CD8-positive, alpha-beta memory T cell (primary cell): ENCODE measurements at places on chromosomes 6 and 20. TPM values are rescaled to one million over a fixed set of nuclear protein-coding genes. Genes with fewer than 3 reads are reported as not detected.
A peak's percentile ranks its signal among the peaks of the same experiment; 100 is the strongest.

DNA sequence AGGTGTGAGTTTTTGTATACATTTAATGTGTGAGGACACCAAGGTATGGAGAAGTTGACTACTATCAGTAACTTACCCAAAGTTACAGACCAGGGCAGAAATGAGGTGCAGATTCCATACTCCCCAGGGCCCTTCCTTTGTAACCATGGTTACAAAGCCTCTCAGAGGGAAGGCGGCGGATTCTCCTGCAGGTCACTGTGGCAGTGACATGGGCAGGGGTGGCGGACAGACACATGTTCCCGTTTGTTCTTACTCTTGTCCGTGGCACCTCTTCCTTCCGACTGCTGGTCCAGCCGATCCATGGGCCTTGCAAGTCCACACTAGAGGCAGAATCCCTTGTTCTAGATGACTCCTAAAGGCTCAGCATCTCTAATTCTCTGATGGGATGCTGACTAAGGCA, 43.0 kb downstream of the PDYN start:
- no peaks in the 10 kb centered on the region for H3K4me1 ChIP-seq
- no peak overlapping the region for H3K4me3 ChIP-seq
- no peak for DNase-seq
- H3K36me3 ChIP-seq: no peaks in the 10 kb centered on the region

- H3K27me3 ChIP-seq: no peaks in the 10 kb centered on the region
- no peak for DNase-seq
- H3K36me3 ChIP-seq: no peaks in the 10 kb centered on the region
- peak overlapping the region; percentile 73 for H3K4me3 ChIP-seq
Measured at GRCh38 chr6:2763876-2764540, 1.2 kb upstream of the WRNIP1 start.

CYP24A1 gene
- 0.37 TPM for total RNA-seq

- H3K27me3 ChIP-seq: no peaks in the 10 kb centered on the region
- no peak for DNase-seq
- no peaks in the 10 kb centered on the region for H3K4me1 ChIP-seq
- peaks cover 11% of the 10 kb centered on the region for H3K36me3 ChIP-seq
Measured at GRCh38 chr6:125287718-125288117, 14.0 kb downstream of the HDDC2 start.

DNA sequence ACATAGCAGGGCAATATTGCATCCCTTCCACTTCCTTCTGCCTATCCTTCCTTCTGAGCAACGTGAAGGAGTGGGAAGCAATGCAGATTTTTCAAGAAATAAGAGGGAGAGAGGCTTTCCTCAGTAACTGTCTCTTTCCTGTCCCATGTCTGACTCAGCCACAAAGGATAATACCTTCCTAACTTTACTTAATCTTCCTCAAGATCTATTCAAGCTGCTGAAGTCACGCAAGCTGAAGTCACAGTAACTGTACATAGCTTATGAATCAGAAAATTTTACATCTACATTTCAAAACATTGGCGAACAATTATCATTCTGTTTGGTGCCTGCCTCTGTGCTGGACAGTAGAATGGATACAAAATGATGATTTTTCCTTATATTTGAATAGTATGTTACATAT, 86.4 kb upstream of the POU3F2 start:
- H3K36me3 ChIP-seq: no peaks in the 10 kb centered on the region
- H3K4me1 ChIP-seq: no peaks in the 10 kb centered on the region
- H3K27me3 ChIP-seq: no peaks in the 10 kb centered on the region
- DNase-seq: no peak
- no peak overlapping the region for H3K27ac ChIP-seq
- no peak overlapping the region for H3K4me3 ChIP-seq

GRCh38 chr6:2817903-2818443, 23.7 kb downstream of the SERPINB1 start:
- H3K36me3 ChIP-seq: no peaks in the 10 kb centered on the region
- H3K27ac ChIP-seq: no peak overlapping the region
- no peak overlapping the region for H3K4me3 ChIP-seq
- no peaks in the 10 kb centered on the region for H3K27me3 ChIP-seq
- no peak for DNase-seq

DNA sequence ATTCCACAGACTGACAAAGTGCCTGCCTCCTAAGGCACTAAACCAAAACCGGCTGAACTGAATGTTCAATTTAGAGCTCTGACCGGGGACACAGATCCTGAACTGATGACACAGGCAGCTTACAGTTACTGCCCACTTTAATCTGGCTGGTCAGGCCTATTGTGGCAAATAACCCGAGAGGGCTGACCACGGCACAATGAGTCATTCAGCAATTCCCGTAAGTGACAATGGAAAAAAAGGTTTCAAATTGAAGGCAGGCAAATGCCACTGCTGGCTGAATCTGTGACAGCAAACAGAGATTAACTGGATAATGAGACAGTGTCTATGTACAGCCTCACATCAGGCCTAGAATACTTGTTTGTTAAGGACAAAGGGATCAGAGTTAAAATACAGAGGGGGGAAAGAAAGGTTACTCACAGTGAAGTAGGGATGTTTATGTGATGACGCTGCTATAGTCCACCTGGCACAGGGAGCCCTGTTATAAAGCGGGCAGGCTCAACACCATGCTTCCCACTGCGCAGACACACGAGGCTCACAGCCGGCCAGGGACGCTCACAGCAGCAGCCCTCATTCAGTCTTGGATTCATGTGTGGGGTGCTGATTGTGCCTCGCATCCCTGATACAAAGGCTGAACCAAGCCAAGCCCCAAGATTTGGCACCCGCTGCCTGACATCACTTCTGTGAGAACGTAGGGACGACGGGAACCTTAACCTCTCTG, 54.4 kb downstream of the RTN4IP1 start:
- DNase-seq: no peak
- H3K27ac ChIP-seq: no peak overlapping the region
- H3K4me3 ChIP-seq: no peak overlapping the region
- H3K27me3 ChIP-seq: no peaks in the 10 kb centered on the region
- no peaks in the 10 kb centered on the region for H3K4me1 ChIP-seq

GRCh38 chr6:103215847-103216246, 1643.9 kb downstream of the HACE1 start:
- H3K27ac ChIP-seq: no peak overlapping the region
- no peak for DNase-seq
- no peaks in the 10 kb centered on the region for H3K36me3 ChIP-seq
- no peaks in the 10 kb centered on the region for H3K27me3 ChIP-seq
- H3K4me1 ChIP-seq: no peaks in the 10 kb centered on the region
- no peak overlapping the region for H3K4me3 ChIP-seq

GRCh38 chr6:170134031-170134470, 156.8 kb downstream of the DLL1 start:
- no peaks in the 10 kb centered on the region for H3K27me3 ChIP-seq
- H3K4me3 ChIP-seq: no peak overlapping the region
- H3K27ac ChIP-seq: no peak overlapping the region
- H3K4me1 ChIP-seq: no peaks in the 10 kb centered on the region
- H3K36me3 ChIP-seq: no peaks in the 10 kb centered on the region

CGA gene
- not detected for total RNA-seq

LRFN2 gene
- total RNA-seq: not detected

RIMS1 gene
- not detected for total RNA-seq

DNA sequence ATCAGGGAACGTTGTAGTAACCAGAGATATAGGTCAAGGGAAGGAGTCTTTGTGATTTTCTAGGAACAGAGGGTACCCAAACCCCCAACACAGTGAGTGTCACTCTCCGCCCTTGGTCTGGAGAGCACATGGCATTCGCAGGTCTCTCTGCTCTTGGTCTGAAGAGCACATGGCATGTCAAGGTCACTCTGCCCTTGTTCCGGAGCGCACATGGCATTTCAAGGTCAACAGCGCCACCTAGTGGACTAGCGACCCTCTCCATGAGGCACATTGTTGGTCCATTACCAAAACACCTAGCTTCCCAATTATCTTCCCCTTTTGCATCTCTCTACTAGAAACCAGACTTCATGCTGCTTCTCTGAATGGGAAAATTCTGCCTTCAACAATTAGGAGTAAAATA, 260.0 kb downstream of the C6orf118 start:
- H3K27me3 ChIP-seq: no peaks in the 10 kb centered on the region
- no peak for DNase-seq
- no peaks in the 10 kb centered on the region for H3K4me1 ChIP-seq
- H3K36me3 ChIP-seq: no peaks in the 10 kb centered on the region
- H3K27ac ChIP-seq: no peak overlapping the region

CDH4 gene
- not detected for total RNA-seq

CALHM5 gene
- total RNA-seq: not detected

- H3K4me1 ChIP-seq: no peaks in the 10 kb centered on the region
- no peak overlapping the region for H3K4me3 ChIP-seq
- H3K27ac ChIP-seq: no peak overlapping the region
- DNase-seq: no peak
Measured at GRCh38 chr6:90719321-90720195, 132.7 kb upstream of the MAP3K7 start.

- H3K4me3 ChIP-seq: no peak overlapping the region
- H3K36me3 ChIP-seq: no peaks in the 10 kb centered on the region
- H3K27me3 ChIP-seq: no peaks in the 10 kb centered on the region
- H3K27ac ChIP-seq: no peak overlapping the region
- no peaks in the 10 kb centered on the region for H3K4me1 ChIP-seq
Measured at GRCh38 chr20:22801528-22801927, 217.2 kb upstream of the FOXA2 start.

- no peak overlapping the region for H3K27ac ChIP-seq
- DNase-seq: no peak
- H3K4me3 ChIP-seq: no peak overlapping the region
- H3K4me1 ChIP-seq: peaks cover 10% of the 10 kb centered on the region
Measured at GRCh38 chr20:32986331-32986966, 17.8 kb downstream of the SUN5 start.

SLC16A10 gene
- total RNA-seq: 3.3 TPM

DNA sequence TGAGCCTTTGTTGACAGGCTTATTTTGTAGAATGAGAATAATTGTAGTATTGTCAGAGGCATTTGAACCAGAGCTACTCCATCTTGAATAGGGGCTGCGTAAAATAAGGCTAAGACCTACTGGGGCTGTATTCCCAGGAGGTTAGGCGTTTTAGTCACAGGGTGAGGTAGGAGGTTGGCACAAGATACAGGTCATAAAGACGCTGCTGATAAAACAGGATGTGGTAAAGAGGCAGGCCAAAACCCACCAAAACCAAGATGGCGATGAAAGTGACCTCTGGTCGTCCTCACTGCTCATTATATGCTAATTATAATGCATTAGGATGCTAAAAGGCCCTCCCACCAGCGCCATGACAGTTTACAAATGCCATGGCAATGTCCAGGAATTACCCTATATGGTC, 82.7 kb downstream of the PFDN4 start:
- no peak overlapping the region for H3K4me3 ChIP-seq
- DNase-seq: no peak
- no peaks in the 10 kb centered on the region for H3K36me3 ChIP-seq
- H3K27me3 ChIP-seq: no peaks in the 10 kb centered on the region

DNA sequence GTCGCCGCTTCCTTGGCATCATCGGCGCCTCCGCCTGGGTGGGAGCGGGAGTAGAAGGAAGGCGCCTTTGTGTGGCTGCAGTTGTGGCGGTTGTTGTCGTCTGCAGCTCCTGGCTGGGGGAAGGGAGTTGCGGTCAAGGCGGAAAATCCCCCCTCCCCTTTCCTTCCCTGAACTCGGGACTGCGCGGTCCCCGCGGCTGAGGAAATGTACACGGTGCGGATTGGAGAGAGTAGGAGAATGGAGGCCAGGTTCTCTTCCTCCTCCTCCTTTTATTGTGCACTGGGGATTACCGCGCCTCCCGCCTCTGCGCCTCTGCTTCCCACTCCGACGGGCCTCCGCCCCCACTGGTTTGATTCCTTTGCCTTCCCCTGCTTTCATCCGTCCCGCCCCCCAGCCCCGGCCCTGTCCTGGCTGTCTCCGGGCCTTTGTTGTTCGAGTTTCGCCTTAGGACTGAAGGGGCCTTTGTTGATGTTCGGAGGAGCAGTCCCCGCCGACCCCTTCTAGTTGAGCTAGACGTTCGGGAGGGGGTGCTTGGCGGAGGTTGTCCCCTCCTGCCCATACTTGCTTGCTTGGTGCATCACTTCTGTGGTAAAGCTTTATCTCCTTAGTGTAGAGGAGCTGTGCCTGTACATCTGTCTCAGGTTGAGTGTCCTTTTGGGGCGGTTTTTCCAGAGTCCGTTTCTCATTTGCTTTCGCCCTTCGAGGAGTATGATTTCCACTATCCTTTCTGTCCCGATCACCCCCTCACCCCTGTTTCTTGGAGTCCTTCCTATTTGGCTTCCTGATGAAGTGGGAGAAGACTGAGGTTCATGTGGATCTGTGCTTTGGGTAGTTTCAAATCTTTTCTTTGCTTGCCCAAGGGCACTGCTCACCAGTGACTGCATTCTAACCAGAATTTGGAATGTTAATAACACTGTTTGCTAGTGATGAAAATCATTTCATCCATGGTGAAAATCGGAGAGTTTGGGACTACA, 764 bp downstream of the ZNF292 start:
- H3K27me3 ChIP-seq: no peaks in the 10 kb centered on the region
- H3K4me1 ChIP-seq: peaks cover 62% of the 10 kb centered on the region

DNA sequence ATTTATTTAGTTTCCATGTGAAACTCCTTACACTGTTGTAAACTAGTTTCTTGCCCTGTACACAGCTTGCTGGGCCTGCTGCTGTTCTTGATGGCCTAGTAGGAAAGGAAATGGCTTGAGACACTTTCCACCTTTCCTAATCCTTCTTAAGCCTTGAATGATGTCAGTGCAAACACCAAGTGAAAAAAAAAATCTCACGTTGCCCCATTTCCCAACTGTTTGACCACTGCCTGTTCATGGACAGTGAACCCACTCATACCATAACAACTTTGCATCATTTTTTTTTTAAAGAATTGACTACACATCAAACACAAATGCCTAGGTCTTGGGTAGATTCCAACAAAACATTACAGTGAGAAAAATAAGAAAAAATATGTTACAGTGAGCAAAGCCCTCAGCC, 653.6 kb upstream of the FLRT3 start:
- H3K36me3 ChIP-seq: no peaks in the 10 kb centered on the region
- DNase-seq: no peak
- no peaks in the 10 kb centered on the region for H3K4me1 ChIP-seq
- no peak overlapping the region for H3K27ac ChIP-seq
- no peaks in the 10 kb centered on the region for H3K27me3 ChIP-seq

GPX5 gene
- total RNA-seq: not detected

- no peak for DNase-seq
- H3K27ac ChIP-seq: no peak overlapping the region
- H3K27me3 ChIP-seq: no peaks in the 10 kb centered on the region
- H3K4me3 ChIP-seq: no peak overlapping the region
- no peaks in the 10 kb centered on the region for H3K36me3 ChIP-seq
- no peaks in the 10 kb centered on the region for H3K4me1 ChIP-seq
Measured at GRCh38 chr6:155770313-155770712, 314.7 kb upstream of the NOX3 start.

- no peak for DNase-seq
- H3K27ac ChIP-seq: no peak overlapping the region
- H3K4me3 ChIP-seq: no peak overlapping the region
- H3K4me1 ChIP-seq: peaks cover 16% of the 10 kb centered on the region
Measured at GRCh38 chr6:28585335-28585734, 59.7 kb downstream of the GPX5 start.

DNA sequence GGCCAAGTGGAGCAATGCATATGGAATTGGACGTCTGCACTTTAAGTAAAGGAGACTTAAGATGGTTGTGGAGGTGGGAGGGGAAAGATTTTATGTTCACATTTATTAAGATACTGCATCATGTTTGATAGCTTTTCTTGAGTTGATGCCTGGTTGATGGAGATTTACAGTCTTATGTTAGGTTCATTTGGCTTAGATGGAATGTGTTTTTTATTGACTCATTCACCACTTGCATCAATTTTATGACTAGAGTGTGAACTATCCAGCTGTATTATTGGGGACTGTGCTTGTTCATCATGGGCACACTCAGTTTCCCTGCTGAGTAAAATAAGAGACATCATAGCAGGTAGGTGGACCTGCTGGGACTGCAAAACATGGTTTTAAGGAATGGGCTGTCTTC, 91.2 kb upstream of the SCP2D1 start:
- no peaks in the 10 kb centered on the region for H3K4me1 ChIP-seq
- H3K4me3 ChIP-seq: no peak overlapping the region
- H3K27ac ChIP-seq: no peak overlapping the region
- DNase-seq: no peak

C20orf144 gene
- 0.24 TPM for total RNA-seq
